Mononuclear cell (primary cell): ENCODE measurements at places on chromosomes 5 and 9. TPM values are rescaled to one million over a fixed set of nuclear protein-coding genes. Genes with fewer than 3 reads are reported as not detected.

The FRMPD1 gene
- total RNA-seq = not detected

The ANKRD18A gene
- total RNA-seq = 2.0 TPM

The KLHL9 gene
- total RNA-seq = 22.0 TPM

The PDE8B gene
- total RNA-seq = 0.21 TPM

The PCYOX1L gene
- 9.2 TPM for total RNA-seq

The FKTN gene
- 4.4 TPM for total RNA-seq

The LCN1 gene
- total RNA-seq = not detected

The FAM163B gene
- total RNA-seq = not detected

The PLPPR1 gene
- total RNA-seq = not detected

The POLR3G gene
- 1.0 TPM for total RNA-seq

The PCDHA9 gene
- total RNA-seq = not detected

The IGFBPL1 gene
- not detected for total RNA-seq

The SLC28A3 gene
- 0.10 TPM for total RNA-seq

The OTULINL gene
- total RNA-seq = 45.9 TPM

The ANKRD34B gene
- 0.10 TPM for total RNA-seq

The PITX1 gene
- not detected for total RNA-seq

The FGFR4 gene
- total RNA-seq = 1.2 TPM

The FBXL17 gene
- 19.3 TPM for total RNA-seq

The C5orf58 gene
- total RNA-seq = not detected

The DOCK2 gene
- total RNA-seq = 244 TPM

The C1QTNF2 gene
- total RNA-seq = 0.10 TPM

The ASPN gene
- not detected for total RNA-seq

The LCN6 gene
- total RNA-seq = not detected

The GABRA6 gene
- total RNA-seq = not detected

The LHX3 gene
- not detected for total RNA-seq

The PTCD2 gene
- 3.7 TPM for total RNA-seq

The PROB1 gene
- 0.21 TPM for total RNA-seq

The FCN1 gene
- total RNA-seq = 1,156 TPM

The AP3B1 gene
- 72.1 TPM for total RNA-seq

The C7 gene
- total RNA-seq = not detected

The PTGES gene
- total RNA-seq = 8.7 TPM

The SGCD gene
- total RNA-seq = 0.10 TPM

The IRX4 gene
- total RNA-seq = not detected

The FCN2 gene
- not detected for total RNA-seq

The PIP5K1B gene
- total RNA-seq = 1.5 TPM

The EIF4E1B gene
- total RNA-seq = 0.10 TPM

The SIL1 gene
- 12.4 TPM for total RNA-seq

The NR5A1 gene
- not detected for total RNA-seq

The MYMK gene
- not detected for total RNA-seq

The ZFP37 gene
- total RNA-seq = 0.42 TPM

The TTF1 gene
- 13.7 TPM for total RNA-seq

The POU5F2 gene
- total RNA-seq = 3.0 TPM

The WNK2 gene
- 0.10 TPM for total RNA-seq

The GPR150 gene
- total RNA-seq = 0.42 TPM

The FGF10 gene
- not detected for total RNA-seq

The SHOC1 gene
- under 0.01 TPM for total RNA-seq

The SUSD3 gene
- 11.0 TPM for total RNA-seq

The IFNK gene
- total RNA-seq = not detected

The SYNPO gene
- 0.42 TPM for total RNA-seq

The SV2C gene
- total RNA-seq = under 0.01 TPM

The PCSK5 gene
- total RNA-seq = 14.3 TPM

The GARIN3 gene
- total RNA-seq = not detected

The TRPM3 gene
- total RNA-seq = not detected

The ANKRD31 gene
- total RNA-seq = 0.63 TPM

The PCDHGC5 gene
- not detected for total RNA-seq

The SLIT3 gene
- 0.10 TPM for total RNA-seq

The ARID3C gene
- not detected for total RNA-seq

The ADAMTS12 gene
- total RNA-seq = under 0.01 TPM

The CCL27 gene
- 0.21 TPM for total RNA-seq
